ENCODE measurements at places on chromosomes 5 and 9.

GRCh38 chr9:70229026-70229425, 29.8 kb upstream of the SMC5 start:
- DNase-seq = no peak

DNA sequence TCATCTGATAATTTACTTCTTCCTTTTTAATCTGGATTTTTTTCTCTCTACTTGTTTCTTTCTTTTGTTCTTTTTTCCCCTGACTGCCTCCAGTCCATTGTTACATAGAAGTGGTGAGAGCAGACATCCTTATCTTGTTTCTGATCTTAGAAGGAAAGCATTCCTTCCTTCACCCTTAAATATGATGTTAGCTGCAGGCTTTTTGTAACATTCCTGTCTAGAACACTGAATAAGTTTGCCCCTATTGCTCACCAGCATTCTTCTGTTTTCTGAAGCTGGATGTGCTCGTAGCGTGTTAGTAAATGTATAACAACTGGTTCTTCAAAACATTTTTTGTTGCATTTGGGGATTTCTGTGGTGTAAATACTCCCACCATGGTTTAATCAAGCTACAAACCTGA, 136.7 kb upstream of the NFIL3 start:
- no peak for DNase-seq

DNA sequence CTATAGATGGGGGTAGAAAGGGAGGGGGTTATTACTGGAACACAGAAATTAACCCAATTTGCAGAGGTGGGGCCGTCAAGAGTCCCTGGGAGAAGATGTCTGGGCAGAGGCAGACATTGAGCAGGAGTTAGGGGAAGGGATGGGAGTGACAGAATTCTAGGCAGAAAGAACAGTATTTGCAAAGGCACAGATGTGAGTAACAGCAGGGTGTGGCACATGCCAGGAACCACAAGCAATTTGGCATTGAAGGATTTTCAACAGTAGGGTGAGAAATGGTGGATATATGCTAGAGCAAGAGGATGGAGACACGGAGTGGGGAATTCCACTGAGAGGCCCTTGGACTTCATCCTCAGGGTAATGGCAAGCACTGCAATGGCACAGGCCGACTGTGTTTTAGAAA, 71.6 kb upstream of the FRRS1L start:
- no peak for DNase-seq

DNA sequence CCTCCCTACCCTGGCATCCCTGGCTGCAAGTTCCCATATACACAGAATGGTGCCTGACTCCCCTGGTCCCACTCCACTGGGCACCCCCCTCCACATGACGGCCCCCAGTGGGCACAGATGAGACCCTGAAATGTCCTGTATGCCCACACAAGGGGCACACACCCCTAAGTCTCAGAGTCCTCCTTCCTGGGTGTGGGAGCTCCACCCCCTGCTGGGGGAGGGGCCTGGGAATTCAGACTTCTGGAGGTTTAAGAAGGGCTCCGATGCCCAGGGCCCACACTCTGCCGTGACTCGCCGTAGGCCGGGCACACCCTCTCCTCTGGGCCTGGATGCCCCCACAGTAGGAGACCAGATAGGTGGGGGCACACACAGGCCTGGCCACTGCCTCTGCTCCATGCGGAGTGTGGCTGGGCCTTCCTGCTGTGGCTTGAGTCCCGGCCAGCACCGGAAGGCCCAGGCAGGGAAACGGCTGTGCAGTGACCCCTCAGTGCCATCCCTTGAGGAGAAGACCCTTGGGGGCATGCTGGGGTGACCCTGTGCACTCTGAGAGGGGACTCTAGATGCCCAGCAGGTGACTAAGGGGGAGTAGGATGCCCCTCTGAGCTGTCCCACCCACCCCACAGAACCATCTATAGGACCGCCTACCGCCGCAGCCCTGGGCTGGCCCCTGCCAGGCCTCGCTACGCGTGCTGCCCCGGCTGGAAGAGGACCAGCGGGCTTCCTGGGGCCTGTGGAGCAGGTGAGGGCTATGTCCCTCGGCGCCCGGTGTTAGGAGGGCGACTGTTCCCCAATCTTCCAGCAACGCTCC, 6.5 kb downstream of the EGFL7 start:
- no peak for DNase-seq

DNA sequence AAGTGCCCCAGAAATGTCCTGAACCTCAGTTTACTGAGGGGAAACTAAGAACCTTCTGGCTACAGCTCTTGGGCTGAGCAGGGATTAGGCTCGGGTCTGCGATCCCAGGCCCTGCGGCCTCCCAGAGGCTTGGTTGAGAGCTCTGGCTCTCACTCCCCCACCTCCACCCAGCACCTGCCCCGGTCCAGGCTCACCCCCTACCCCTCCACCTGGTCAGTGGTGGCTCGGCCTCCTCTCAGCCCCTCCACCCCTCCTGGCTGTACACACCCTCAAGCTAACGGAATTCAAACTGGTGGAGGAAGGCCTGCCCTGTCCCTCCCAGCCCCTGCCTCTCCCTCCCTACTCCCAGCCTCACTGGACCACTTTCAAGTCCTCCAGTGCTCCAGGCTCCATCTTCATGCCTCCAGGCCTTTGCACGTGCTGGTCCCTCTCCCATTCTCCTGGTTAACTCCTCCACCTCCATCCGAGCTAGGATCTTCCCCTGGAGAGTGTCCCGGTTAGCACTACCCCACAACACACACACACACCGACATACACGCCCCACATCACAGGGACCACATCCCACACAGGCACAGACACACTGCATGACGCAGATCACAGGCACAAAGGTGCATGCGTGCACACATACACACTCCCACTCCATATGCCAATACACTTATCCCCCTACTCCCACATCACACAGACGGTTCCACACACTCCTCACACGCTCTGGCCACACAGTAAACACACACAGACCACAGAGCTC, 130.9 kb downstream of the C9orf50 start:
- DNase-seq = no peak

GRCh38 chr9:130970855-130971254, 31.8 kb upstream of the FIBCD1 start:
- no peak for DNase-seq

- DNase-seq = no peak
Measured at GRCh38 chr9:101592788-101593187, 2.0 kb downstream of the PPP3R2 start.

- DNase-seq = no peak
Measured at GRCh38 chr5:142095651-142096330, 12.8 kb upstream of the NDFIP1 start.

DNA sequence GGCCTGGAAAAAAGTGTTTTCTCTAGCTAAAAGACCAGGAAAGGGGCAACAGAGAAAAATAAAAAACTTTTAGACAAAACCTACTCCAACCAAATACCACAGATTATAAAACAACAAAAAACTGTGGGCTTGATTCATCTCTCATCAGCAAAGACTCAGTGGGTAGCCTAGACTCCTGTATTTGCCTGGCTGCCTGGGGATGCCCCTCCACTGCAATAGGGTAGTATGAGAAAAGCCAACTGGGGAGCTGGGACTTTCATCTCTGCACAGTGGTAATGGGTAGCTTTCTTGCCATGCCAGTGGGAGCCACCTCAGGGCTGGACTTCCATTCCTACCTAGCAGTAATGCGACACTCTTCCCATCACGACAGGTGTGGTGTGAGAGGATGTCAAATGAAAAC, 7.5 kb downstream of the ZNF484 start:
- no peak for DNase-seq

- DNase-seq = no peak
Measured at GRCh38 chr5:120463991-120464626, at the start of gene PRR16. TSS of gene PRR16 (plus strand) at chr5:120464300.

- DNase-seq = no peak
Measured at GRCh38 chr9:107455425-107456135, 34.0 kb downstream of the KLF4 start.

DNA sequence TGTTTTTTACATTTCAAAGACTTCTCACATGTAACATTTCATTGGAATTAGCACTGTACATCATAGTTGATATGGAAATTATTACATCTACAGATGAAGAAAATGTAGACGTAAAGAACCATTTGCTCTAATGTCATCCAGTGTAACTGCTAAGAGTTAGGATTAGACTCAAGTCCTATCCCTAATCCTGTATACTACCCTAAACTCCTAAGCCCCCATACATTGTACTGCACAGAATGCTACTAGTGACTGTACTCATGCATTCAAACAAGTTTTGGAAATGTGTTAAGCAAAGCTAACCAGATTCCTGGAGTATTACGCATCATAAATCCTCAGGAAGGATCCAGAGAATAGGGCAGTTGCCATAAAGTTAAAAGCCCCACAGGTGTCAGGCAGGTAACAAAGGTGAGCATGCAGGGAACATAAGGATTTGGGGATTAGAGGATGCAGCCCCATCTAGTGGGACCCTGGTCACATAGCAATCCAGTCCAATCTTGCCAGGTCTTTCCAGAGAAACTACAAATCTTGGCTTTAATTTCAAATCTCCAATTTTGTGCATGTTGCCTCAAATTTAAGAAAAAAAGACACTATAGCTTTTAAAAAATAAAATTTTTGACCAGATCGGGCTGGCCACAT, 32.0 kb downstream of the HAVCR1 start:
- no peak for DNase-seq

DNA sequence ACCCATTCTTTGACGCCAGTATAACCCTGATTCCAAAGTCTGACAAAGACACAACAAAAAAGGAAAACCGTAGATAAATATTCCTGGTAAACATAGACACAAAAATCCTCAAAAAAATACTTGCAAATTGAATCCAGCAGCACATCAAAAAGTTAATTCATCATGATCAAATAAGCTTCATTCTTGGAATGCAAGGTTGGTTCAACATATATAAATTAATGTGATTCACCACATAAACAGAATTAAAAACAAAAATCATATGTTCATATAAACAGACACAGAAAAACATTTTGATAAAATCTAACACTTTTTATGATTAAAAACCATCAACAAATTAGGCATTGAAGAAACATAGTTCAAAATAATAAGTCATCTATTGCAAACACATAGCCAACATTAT, 324.2 kb upstream of the TRPC7 start:
- no peak for DNase-seq

DNA sequence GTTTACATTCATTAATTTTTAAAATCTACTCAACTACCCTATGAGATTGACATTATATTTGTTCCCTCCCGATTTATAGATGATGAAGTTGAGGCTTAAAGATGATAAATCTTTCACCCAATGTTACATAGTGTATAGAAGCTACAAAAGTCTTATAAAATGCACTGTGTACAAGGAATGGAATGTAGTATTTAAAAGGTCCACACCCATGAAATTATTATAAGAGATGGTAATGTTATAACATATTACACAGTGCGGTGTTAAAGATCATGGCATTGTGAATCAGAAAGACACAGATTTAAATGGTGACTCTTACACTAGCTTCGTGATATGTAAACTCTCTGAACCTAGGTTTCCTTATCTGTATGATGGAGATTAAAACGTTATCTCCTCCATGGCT, 141.6 kb upstream of the CHD1 start:
- no peak for DNase-seq

GRCh38 chr9:124302921-124303320, 45.2 kb downstream of the NEK6 start:
- DNase-seq = no peak

GRCh38 chr9:131788851-131789250, 49.0 kb upstream of the RAPGEF1 start:
- no peak for DNase-seq

DNA sequence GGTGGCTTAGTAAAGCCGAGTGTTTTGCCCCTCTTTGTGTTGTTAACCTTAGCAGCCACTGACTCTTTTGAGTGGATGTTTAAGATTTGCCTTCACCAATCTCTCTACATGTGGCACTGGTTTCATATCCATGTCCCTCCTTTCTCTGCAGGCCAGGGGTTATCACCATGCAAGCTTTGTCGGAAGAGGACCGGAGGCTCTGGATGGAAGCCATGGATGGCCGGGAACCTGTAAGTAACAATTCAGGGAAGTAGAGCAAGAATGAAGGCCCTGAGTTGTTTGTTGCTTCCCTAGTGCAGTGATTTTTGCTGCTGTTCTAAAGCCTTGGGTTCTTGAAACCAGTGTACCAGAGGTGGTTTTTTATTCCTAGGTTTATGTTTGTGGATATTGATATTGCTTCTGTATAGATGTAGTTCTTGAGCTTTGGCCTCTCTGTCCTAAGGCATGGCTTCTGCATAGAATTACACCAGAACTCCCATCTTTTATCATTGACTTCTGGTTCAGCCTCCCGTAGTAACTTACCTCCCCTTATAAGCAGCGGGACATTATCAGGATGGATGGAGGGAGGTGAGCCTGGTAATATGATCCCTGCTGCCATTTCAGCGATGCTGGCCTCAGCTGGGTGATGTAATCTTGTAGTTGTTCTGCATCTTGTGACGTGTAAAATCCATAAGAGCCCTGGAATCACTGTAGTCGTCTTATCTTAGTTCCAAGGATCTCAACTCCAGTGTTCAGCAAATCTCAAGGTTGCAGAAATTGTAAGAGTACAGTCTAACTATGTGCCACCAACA, 161.9 kb downstream of the ARHGAP26 start:
- no peak for DNase-seq

DNA sequence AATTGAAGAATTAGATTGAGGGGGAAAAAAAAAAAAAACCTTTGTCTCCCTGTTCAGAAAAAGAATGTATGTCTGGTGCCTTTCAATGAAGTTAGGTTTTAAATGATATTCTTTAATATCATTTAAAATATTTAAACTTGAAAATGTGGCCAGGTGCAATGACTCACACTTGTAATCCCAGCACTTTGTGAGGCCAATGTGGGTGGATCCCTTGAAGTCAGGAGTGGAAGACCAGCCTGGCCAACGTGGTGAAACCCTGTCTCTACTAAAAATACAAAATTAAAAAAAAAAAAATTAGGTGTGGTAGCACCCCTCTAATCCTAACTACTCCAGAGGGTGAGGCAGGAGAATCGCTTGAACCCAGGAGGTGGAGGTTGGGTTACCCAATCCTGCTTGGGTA, 111.1 kb upstream of the RASA1 start:
- DNase-seq = no peak

DNA sequence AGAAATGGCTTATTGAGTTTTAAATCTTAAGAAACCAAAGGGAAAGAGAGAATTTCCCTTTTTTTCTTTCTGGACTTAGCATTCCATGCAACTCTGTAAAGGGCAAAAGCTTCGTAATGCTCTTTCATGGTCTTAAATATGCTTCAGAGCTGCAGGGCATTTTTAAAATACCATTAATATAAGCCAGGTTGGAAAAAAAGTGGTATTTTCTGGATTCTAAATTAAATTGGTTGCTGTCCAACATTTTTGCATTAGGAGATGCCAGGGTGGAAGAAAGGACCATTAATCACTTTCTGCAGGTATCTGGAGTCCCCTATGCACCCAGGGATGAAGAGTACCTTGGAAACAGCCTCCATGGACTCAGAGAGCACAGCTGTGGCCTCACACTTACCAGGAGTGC, 215.1 kb upstream of the DAPK1 start:
- DNase-seq = no peak

DNA sequence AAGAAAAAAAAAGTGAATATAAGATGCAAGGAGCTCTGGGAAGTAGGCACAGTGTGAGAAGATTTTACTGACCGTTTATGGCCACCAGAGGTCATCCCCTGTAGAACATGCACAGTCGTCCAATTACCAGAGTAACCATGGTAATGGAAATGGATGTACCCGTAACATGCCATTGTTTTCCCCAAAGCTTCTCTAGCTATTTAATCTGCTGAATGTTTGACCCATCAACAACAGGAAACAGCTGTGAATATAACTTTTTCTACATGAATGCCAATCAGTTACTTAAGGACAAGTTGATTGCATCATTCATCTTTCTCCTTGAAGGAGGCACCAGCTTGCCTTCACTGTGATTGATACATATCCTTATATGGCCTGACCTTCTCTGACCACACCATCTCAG, 1967.0 kb upstream of the CDH9 start:
- DNase-seq = no peak

All from DMS79 (cell line).